Gastroesophageal sphincter (tissue), 4 donors: ENCODE measurements at places on chromosomes 1 and 21. TPM values are rescaled to one million over a fixed set of nuclear protein-coding genes. Genes with fewer than 3 reads are reported as not detected.

RHEX gene
- total RNA-seq, result 5.4 TPM

MYOG gene
- not detected for total RNA-seq

GRCh38 chr21:24955275-24955961 lies 651.9 kb downstream of the MRPL39 start:
- ATAC-seq, result no peak

GRCh38 chr21:23488245-23488644 lies 2119.0 kb downstream of the MRPL39 start:
- ATAC-seq, result no peak

CSMD2 gene
- total RNA-seq, result 0.27 TPM

OR10R2 gene
- not detected for total RNA-seq

GRCh38 chr21:41750532-41751151 lies 16.2 kb downstream of the RIPK4 start:
- ATAC-seq, result no peak

IRF6 gene
- total RNA-seq, result 1.9 TPM

DNA sequence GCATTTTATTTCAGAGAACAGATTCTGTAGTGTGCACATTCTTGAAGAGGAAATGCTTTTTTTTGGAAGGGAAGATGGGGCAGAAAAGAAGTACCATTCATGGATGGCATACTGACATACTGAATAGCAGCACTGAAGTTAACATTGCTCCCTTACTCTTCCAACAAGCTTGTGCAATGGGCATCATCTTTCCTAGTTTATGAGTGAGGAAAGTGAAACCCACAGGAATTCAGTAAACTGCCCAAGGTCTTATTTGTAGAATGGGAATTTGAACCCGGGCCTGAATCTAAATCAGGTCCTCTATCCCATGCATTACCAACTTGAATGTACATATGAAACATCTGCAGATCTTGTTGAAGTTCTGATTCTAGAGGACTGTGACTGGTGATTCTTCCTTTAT lies 215.7 kb upstream of the FGGY start:
- no peak for ATAC-seq

- ATAC-seq, result no peak
Measured at GRCh38 chr21:42344631-42345030, 6.2 kb downstream of the TFF2 start.

GRCh38 chr1:87959236-87959635 lies 630.6 kb downstream of the LMO4 start:
- no peak for ATAC-seq

IFNAR1 gene
- total RNA-seq, result 31.6 TPM

MTARC2 gene
- total RNA-seq, result 32.5 TPM

DNA sequence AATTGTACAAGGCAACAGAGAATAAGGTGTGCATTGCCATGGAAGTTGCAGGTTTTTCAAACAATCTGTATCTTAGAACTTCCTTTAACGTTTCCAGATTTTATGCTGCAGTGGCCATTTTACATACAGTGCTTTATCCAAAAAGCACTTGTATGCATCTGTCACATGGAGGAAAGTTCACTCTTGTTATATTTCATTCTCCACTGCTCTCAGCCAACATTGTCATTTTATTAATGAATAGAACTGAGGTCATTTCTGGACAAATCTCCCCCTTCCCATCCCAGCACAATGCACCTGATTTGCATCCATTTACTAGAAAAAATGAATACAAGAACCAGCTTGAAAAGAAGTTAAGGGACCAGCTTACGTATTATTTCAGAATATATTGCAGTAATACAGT lies 342.0 kb downstream of the USP25 start:
- ATAC-seq, result no peak

DNA sequence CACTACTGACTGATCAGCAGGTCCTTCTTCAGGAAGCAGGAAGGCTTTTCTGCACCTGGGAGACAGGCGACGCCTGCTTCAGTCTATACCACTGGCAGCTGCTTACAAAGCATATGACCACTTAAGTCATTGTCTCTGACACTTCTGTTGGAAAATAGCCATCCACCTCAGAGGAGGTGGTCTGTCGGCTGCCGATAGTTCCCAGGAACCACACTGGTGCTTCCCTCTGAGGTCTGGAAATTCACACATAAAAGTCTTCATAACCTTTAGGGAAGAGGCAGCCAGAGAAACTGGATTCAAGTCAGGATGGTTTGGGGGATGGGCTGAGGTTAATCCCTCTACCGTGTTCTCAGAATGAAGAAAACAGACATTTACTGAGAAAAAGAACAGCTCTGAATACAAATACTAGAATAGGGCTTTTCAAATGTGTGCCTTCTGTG lies 15.6 kb upstream of the SRP9 start:
- no peak for ATAC-seq

GRCh38 chr1:35707601-35708440 lies 10.9 kb downstream of the C1orf216 start:
- ATAC-seq, result peak; percentile 43

NUDT4B gene
- total RNA-seq, result 55.8 TPM

DNA sequence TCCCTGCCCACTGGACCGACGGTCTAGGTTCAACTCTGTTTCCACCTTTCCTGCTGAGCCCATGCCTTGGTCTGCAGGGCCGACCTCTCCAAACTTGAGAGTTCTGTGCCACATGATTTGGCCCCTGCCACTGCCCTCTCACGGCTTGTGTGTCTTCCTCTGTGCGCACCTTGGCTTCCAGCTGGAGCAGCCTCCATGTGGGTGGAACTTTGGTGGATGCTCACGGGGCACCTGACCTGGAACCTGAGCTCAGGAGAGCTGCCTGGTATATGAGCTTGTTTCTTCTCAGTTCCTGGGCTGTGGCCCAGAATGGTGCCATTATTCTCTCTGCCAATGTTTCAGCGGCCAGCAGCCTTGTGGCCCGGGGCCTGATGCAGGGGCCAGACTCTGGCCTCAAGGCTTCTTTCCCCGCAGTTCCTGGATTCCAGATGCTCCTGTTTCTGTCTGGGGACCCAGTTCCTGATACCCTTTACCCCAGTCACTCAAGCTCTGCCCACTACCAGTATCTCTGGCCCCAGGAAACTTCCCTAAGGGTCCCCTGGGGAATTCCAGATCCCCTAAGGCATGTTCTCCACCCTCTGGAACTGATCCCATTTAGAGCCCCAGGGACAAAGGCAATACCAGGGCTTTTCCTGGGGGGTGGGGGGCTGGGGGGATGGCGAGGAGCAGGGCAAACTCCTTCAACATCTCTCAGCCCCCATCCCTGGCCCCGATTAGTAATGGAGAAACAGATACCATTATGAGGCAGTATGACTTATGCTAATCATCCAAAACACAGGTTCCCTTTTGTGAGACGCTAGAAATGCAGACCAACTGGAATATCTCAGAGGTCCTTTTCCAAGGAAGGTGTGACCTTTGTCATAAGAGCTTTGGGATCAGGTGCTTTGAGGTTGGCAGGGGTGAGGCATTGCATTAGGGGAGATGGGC lies 11.1 kb downstream of the QSOX1 start:
- ATAC-seq, result no peak

URB2 gene
- 6.8 TPM for total RNA-seq

INSRR gene
- total RNA-seq, result not detected

DNA sequence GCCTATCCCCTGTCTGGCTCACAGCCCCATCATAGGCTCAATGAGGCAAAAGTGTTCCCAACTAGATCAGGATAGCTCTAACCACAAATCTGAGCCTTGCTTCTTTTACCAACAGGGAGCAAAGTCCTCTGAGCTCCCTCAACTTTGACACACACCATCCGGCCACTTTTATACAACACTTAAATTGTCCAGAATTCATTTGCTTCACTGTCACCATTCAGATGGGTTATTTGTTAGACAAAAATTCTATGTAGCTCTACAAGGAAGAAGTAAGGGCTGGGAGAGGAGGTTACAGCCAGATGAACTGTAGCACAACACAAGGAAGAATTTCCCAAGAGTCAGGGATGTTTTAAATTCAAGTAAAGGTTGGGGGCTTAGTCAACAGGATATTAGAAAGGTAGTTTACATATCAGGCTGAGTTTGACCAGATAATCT lies 50.8 kb downstream of the TGFBR3 start:
- ATAC-seq, result no peak

C8A gene
- not detected for total RNA-seq

DNA sequence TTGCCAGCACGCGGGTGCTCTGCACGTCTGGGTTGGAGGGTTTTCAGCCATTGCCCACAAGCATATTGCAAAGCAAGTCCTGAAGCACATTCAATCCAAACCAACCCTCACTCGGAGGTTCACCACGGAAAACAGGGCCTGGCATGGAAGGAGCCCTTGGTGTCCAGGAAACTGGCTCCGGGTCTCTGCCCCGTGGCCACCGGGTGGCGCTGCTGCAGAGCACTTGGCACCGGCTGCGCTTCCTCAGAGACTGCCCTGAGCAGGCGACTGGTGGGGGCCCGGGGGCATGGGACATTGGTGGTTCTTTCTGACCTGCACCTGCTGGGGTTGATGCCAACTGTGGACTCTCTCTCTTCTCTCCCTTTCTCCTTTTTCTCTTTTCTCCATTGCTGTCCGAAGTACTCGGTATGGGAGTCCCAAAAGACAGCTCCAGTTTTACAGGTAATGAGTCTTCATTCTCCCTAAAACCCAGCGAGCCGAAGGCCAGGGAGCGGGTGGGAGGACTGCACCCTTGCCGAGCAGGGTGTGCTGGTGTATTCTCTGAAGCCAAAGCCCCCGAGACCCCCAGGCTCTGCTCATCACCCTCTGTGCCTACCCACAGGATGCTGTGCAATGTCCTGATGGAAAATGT lies 4.1 kb upstream of the KCNAB2 start:
- no peak for ATAC-seq

ADPRS gene
- 43.4 TPM for total RNA-seq

- ATAC-seq, result peak; percentile 24
Measured at GRCh38 chr1:204285436-204286305, 71.9 kb upstream of the GOLT1A start.

DNA sequence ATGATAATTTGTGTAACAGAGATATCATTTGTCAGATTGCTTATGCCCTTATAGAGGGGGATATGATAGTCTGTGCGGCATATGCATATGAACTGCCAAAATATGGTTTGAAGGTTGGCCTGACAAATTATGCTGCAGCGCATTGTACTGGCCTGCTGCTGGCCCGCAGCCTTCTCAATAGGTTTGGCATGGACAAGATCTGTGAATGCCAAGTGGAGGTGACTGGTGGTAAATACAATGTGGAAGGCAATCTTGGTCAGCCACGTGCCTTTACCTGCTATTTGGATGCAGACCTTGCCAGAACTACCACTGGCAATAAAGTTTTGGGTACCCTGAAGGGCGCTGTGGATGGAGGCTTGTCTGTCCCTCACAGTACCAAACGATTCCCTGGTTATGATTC lies 82.4 kb downstream of the ZMYM4 start:
- no peak for ATAC-seq

DNA sequence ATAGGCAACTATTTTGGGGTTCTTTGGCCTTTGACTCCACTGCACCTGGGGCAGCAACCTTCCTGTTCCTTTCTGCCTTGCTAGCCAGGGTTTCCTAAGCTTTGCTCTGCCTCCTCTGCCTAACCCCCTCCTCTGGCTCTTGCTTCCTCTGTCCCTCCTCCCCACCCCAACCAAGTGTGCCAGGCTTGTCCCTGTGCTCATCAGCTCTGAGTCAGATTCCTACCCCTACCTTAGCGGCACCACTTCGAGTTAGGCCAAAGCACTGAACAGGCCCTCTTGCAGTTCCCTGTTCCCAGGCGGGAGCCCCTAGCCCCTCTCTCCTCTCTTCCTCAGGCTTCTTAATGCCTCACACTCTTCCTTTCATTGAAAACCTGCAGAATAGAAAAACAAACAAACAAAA lies 74.8 kb upstream of the HAO2 start:
- ATAC-seq, result no peak

PDPN gene
- total RNA-seq, result 10.9 TPM

GRCh38 chr1:203609979-203610493 lies 16.6 kb upstream of the ATP2B4 start:
- no peak for ATAC-seq

DNA sequence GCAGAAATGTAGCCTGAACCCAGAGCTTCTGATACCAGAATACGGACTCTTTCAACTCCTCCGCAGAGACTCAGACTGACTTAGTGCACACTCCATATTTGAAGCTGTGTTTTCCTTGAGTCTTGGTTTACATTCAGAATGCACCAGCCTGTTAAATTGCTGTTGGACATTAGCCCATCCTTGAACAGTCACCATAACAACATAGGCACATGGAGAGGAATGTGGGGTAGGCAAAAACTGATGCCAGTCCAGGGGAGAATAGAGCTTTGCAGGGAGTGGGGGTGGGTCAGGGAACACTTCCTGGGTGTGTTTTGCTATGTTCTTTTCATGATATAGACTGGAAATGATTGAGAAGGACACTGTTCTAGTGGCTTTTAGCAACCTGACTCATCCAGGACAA lies 76.3 kb upstream of the CACNA1E start:
- no peak for ATAC-seq

DNA sequence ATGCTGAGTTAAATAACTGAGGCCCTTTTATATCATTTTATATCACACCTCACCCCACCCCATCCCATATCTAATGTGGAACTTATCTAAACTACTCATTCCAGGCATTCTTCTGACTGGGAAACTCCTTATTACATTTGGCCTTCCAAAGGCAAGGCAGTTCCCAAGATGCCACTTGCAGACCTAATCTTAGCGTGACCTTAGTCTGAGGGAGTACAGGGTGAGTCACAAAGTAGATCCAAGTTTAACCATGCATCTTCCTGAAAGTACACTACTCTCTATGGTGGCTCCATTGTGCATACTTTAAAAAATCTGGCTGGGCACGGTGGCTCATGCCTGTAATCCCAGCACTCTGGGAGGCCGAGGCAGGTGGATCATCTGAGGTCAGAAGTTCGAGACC lies 353.6 kb upstream of the C1orf87 start:
- ATAC-seq, result no peak

- peak; percentile 53 for ATAC-seq
Measured at GRCh38 chr1:223712850-223713474, 623 bp downstream of the CAPN2 start.

TAS1R1 gene
- total RNA-seq, result not detected

MYCL gene
- total RNA-seq, result 1.2 TPM

BOLA1 gene
- total RNA-seq, result 35.5 TPM

CRYAA gene
- total RNA-seq, result not detected

- ATAC-seq, result no peak
Measured at GRCh38 chr1:4019606-4020331, 119.7 kb upstream of the C1orf174 start.

GRCh38 chr1:216814576-216815259 lies 91.5 kb upstream of the ESRRG start:
- ATAC-seq, result no peak

- no peak for ATAC-seq
Measured at GRCh38 chr21:42656872-42657271, 3.5 kb downstream of the PDE9A start.

GRCh38 chr1:75293270-75293669 lies 159.1 kb downstream of the LHX8 start:
- no peak for ATAC-seq
